ENCODE measurements at places on chromosomes 7 and 10.

DNA sequence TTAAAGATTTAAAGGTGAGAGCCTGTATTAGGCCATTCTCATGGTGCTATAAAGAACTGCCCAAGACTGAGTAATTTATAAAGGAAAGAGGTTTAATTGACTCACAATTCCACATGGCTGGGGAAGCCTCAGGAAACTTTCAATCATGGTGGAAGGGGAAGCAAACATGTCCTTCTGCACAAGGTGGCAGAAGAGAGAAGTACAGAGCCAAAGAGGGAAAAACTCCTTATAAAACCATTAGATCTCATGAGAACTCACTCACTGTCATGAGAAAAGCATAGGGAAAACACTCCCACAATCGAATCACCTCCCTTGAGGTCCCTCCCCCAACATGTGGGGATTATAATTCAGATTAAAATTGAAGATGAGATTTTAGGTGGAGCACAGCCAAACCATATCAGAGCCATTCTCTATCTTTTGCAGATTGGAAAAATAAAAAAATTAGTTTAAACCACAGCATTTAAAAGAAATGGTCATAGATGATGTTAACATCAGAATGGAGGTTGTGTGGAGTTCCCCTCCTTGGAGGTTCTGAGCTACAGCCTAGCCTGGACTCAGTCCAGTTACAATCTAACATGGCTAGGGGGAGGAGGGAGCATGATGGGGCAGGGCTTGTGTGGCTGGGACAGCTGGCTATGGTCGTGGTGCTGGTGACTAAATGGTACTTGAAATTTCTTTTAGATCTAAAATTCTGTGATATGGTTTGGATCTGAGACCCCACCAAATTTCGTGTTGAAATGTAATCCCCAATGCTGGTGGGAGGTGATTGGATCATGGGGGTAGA lies 33.1 kb downstream of the GSTO2 start:
- no peak for DNase-seq

DNA sequence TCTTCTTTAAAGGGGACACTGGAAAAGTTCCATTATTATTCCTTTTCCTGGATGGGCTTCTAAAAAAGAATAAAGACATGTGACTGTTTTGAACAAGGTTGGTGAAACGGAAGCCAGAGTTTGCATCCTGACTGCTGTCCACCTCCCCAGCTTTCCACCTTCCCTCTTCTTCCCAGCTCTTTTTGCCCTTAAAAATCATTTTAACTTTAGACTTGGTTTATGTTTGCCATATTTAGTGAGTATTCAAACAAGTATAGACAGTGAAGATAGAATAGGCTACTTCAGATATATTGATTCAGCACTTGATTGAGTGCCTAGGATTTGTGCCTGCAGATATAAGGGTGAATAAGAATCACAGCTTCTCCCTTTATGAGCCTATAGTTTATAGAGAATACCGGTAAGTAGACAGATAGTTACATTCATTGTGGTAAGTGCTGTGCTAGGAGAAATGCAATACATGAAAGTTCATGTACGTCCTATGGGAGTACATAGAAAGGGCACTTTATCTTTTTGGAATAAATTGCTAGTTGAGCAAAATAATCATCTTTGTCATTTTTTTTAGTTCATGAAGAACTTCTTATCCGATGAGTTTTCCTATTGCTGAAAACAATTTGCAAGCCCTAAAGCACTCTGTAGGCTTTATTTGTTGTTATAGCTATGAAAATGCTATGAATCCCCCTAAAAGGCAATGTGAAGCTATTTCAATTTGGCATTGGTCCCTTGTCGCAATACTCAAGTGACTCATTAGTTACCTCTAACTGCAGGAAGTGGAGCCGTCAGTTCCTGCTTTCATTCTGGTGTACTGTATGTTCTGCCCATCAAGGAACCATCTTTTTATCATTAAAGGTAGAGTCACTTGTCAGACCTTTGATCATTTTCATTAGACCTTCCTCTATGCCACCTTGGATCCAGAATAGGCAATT lies 57.2 kb upstream of the STRIP2 start:
- no peak for DNase-seq

DNA sequence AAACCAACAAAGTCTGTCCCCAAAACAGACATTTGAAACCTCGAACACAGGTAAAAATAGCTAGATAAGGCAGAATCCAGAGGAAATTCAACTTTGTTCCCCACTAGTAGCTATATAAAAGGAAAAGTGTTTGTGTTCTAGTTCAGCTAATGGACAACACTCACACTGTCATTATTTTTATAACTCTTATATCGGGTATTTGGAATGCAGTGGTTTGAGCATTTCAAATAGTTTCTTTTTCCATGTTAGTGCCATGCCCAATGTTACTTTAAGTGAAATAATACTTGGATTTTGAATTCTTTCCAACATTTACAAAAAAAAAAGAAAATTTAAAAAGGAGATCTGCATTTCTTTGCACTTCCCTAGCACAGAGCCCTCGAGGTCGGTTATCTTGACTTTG lies 213.6 kb downstream of the DOCK4 start:
- no peak for DNase-seq

DNA sequence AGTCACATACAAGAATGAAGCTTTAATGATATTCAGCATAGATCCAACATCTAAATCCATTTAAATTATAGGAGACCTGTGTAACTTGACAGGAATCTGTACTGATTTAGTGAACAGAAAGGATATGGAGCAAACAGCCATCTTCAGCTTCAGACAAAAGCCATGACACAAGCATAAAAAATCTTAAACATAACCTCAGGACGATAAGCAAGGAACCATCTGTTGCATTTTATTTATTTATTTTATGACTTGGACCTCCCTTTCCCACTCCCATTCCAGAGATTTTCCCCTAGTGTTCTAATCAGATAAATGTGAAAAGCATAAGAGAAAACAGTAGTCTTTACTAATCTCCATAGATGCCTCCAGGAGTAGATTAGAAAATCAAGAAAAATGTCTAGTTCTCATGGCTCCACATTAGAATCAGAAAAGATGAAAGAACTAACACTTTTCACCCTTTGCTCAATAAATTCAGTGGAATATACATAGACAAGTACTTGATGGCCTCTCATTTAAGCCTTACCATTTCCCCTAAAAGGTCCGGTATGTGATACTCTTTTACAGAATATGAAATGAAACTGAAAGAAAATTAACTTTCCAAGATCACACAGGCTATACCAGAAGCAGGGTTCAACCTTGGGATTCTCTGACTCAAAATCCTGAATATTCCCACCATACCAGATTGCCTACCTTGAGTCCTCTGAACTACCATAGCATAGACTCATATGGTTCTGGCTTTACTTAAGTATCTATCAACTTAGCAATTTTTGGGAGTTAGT lies 15.2 kb downstream of the CACNA2D1 start:
- no peak for DNase-seq

GRCh38 chr10:43453266-43453831 lies 16.4 kb downstream of the ZNF487 start:
- no peak for DNase-seq

- no peak for DNase-seq
These were observed 162.0 kb upstream of the RHEB start for GRCh38 chr7:151681726-151682125.

GRCh38 chr7:148712678-148713329 lies 14.1 kb downstream of the CUL1 start:
- DNase-seq = no peak

DNA sequence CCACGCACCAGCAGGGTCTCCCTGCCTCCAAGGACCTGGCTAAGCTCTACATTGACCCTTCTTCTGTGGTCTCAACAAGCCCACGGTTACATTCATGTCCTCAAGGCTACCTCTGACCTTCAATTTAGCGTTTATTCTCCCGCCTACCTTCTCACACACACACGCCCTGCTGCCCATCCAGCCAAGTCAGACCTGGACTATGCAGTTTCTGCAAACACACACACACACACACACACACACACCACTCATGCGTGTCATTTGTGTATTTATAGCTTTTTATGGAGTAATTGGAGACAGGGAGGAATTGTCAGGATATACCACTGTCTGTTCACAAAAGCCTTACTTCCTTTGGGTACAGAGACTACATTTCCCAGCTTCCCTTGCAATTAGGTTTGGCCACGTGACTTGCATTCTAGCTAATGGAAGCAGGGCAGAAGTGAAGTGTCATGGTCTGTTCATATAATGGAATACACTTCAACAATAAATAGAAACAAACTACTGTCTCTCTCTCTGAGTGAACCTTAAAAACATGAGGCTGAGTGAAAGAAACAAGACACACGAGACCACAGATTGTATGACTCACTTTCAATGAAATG lies 53.8 kb upstream of the CPXM2 start:
- DNase-seq = peak; percentile 50

DNA sequence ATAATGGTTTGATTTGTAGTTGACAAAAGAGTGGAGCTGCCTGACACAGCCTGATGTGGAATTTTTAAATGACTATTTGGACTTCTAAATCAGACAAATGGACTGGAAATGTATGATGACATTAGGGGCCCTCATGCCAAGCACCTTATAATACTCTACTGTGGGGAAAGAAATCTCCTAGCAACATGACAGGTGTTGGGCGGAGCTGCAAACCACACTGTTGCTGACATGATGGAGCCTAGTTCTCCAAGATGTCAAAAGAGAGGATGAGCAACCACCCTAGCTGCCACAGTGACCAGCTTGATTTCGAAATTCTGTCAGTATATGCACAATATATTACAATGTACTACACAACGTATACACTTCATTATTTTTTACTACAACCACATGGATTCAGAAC lies 65.8 kb downstream of the RHOBTB1 start:
- DNase-seq = no peak

GRCh38 chr10:79406683-79407422 lies 38.6 kb downstream of the ZCCHC24 start:
- no peak for DNase-seq

DNA sequence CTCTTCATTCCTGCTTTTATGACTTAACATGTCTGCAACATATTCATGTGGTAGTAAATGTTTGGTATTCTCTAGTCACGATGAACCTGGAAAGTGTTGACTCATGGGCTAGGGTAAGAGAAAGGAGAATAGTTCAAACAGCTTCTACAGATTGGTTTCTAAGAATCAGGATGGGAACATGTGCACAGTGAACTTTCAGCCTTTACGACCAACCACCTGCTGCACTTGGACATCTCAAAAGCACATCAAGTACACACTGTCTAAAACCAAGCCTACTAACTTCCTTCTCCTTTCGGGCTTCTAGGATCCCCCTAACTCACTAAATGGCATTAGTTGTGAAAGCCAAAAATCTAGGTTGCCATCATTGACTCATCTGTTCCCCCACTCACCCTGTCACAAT lies 85.5 kb downstream of the CUL2 start:
- DNase-seq = no peak

GRCh38 chr7:33870120-33870519 lies 35.2 kb upstream of the BMPER start:
- no peak for DNase-seq

DNA sequence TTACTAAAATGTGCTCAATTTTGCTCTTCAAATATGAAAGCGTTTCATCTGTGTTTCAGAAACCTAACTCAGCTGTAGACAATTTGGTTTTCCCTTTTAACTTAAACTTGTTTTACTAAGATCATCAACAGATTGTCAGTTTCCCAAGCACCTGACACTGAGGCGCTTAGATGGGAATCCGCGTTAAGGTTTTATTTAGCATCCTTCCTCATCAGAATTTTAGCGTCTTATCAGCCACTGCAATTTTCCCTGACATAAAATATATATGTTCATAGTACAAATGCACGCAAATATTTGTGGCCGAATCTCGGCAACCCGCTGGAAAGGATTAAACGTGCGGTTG lies 1.2 kb downstream of the SGCE start:
- no peak for DNase-seq

DNA sequence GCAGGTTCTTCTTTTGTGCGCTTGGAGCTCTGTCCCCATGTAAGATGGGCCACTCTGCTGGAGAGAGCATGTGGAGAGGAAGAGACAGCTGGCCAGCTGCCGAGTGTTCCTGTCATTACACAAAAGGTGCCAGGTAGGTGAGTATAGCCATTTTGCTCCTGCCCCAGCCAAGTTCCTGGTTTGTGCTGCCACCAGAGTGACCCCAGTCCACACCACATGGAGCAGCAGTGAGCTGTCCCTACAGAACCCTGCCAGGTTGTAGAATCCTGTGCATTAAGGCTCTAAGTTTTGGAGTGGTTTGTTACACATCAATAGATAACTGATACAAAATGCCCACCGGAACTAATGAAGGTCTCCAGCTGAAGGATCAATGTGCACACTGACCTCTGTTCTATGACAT lies 84.6 kb upstream of the GHITM start:
- DNase-seq = no peak

DNA sequence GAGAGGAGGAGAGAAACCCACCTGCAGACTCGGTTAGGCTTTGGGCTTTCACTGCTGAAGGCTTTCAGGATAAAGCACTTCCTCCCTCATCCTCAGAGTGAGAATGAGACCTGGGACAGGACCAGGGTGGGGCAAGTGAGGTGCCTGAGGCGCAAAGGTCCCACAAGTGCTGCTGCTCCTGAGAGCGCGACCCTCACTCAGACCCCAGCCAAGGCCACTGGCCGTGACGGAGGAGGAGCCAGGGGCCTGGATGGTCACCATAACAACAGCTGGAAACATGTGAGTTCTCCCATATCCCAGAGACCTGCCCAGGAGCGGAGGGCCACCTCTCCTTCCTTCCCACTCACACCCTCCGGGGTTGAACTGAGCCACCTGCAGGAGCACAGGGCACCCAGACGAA lies 46.9 kb upstream of the MKRN1 start:
- DNase-seq = no peak

DNA sequence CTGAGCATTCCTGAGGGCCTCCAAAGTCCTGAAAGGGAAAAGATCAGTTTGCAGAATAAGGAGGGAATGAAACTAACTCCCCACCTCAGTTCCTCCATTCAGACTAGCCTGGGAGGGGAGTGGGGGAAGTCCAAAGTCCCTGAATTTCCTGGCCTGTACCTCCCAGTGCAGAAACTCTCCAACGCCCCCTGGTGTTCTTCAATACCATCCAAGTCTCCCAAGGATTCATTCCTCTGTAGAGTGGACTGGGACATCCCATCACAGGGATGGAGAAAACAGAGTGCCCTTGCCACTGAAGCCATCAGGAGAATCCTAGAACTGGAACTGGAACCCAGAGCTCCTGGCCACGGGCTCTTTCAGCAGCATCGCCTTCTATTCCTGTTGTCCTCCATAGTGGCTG lies 1.6 kb upstream of the COL13A1 start:
- peak; percentile 67 for DNase-seq

Measured in iPS-NIHi11 (cell line).